ENCODE measurements at places on chromosomes 7 and 10.

DNA sequence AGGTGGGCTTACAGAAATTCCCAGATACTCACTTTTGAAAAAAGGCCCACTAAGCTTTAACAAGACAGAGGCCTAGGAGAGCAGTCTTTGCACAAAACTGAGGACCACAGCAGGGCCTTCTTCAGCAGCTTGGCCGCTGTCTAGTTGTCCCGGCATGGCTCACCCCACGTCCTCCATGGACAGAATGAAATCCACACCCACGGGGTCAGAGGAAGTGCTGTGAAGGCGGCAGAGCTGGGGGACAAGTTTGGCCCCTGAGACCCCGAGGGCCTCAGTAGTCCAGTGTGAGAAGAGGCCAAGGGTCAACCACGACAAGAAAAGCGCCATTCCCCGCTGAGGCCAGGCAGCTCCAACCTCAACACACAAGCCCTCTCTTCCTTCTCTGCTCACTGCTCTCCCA is 78.9 kb downstream of the ZRANB1 start:
- DNase-seq = no peak

GRCh38 chr7:26499315-26499897 is 207.7 kb downstream of the SNX10 start:
- DNase-seq = no peak

- peak; percentile 23 for DNase-seq
Measured at GRCh38 chr10:34994565-34995142, 95.5 kb downstream of the CUL2 start.

GRCh38 chr10:10941127-10941730 is 76.4 kb upstream of the CELF2 start:
- DNase-seq = no peak

- no peak for DNase-seq
Measured at GRCh38 chr7:77338883-77339629, 77.1 kb downstream of the GSAP start.

GRCh38 chr10:70715853-70716795 is 43.8 kb downstream of the ADAMTS14 start:
- no peak for DNase-seq

GRCh38 chr7:74306730-74307469 is 17.7 kb downstream of the CLIP2 start:
- no peak for DNase-seq

DNA sequence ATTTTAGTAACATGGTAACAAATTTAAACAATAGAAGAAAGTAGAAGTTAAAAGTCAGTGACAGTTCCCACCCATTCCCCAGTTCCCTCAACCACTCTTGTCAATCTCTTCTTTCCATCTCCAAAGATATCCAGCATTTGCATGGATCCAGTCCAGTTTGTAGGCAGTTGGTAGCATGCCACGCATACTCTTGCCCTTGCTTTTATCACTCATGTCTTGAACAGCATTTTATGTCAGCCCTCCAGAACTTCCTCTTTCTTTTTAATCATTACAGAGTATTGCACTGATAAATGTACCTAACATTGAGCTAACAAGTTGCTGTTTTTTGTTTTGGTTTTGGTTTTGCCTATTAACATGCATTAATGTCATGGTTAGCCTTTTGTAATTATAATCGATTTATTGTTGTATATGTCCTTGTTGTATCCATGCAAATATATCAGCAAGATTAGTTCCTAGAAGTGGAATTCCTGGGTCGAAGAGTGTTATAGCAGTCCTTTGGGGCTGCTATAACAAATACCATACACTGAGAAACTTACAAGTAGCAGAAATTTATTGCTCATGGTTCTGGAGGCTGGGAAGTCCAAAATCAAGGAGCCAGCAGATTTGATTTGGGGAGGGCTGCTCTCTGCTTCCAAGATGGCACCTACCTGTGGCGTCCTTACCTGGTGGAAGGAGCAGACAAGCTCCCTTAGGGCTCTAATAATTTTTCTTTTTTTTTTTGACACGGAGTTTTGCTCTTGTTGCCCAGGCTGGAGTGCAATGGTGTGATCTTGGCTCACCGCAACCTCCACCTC is 25.7 kb downstream of the CHST3 start:
- no peak for DNase-seq

- DNase-seq = no peak
Measured at GRCh38 chr7:50957431-50957830, 174.7 kb upstream of the GRB10 start.

- DNase-seq = no peak
Measured at GRCh38 chr7:128775744-128776474, at the start of gene OPN1SW. TSS of gene OPN1SW (minus strand) at chr7:128775794. CDS start at chr7:128775781, 13 bp downstream.

GRCh38 chr7:50725774-50726173 is 56.9 kb downstream of the GRB10 start:
- no peak for DNase-seq

DNA sequence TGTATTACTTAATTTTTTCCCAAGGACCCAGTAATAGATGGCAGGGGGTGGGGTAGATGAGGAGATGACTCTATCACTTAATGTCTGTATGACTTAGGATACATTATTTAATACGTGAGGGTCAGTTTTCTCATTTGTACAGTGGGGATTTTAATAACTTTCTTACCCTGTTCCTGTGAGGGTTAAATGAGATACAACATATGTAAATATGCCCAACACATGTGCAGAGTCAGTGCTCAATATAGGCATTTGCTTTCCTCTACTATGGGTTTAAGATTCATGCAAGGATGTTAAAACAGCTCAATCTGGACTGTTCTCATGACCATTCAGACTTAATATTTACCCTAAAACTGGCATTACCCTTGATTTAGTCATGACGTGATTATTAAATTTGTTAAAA is 31.2 kb downstream of the ST7 start:
- DNase-seq = no peak

- DNase-seq = no peak
Measured at GRCh38 chr10:90437452-90437851, 420.4 kb downstream of the HTR7 start.

GRCh38 chr10:59055045-59055444 is 121.4 kb upstream of the PHYHIPL start:
- DNase-seq = no peak

- DNase-seq = no peak
Measured at GRCh38 chr7:74012842-74013249, 15.1 kb upstream of the ELN start.

DNA sequence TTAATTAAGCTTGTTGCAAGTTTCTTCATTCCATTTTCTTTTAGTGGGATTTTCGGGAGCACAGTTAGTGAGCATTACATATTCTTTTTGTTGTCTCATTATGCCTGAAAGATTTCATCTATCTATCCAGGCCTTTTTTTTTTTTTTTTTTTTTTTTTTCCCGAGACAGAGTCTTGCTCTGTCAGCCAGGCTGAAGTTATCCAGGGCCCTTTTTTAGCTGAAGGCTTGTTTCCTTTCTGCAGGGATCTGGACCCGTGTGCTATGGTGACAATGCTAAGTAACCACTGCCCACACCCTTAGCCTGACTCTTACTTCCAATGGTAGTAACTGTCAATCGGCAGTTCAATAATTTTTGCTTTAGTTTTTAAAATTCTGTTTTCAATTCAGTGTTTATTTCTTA is 190.8 kb upstream of the MTPN start:
- no peak for DNase-seq

DNA sequence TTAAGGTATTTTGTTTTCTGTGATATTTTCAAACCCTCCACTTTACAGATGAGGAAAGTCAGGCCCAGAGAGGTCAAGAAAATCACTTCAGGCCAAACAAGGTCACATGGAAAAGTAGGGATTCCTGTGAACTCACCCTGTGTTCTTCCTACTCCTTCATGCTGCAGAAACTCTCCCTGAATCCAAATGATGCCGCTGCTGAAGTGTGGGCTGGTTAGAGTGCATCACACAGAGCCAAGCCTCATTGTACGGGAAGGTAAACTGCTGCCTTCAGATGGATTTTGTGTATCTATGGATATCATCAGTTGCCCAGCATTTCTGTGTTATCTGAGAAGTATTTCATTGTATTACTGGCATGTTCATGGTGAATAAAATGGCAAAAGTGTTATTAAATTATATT is 75.4 kb downstream of the NRG3 start:
- no peak for DNase-seq

- DNase-seq = no peak
Measured at GRCh38 chr10:75049316-75050148, 61.9 kb upstream of the SAMD8 start.

- no peak for DNase-seq
Measured at GRCh38 chr10:77531441-77532001, 106.1 kb downstream of the KCNMA1 start.

DNA sequence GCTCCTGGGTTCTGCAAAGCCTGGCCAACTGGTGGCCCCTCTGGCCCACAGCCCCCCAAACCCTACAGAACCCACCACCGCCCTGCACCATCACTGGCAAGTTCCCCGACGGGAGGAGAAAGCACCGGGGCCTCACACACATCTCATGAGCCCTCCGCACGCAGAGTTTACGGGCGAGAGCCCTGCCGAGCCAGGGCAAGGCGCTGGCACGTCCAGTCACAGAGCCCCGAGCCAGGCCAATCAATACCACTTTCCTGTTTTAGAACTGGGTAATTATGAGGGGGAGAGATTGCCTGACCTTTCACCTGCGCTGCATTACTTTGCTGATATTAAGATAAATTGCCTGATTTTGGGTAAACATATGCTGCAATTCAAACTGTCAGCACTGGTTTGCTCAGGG is 113.3 kb downstream of the EBF3 start:
- no peak for DNase-seq

GRCh38 chr10:47286591-47287315 is 13.2 kb upstream of the GDF10 start:
- no peak for DNase-seq

GRCh38 chr10:34590793-34591192 is 224.3 kb downstream of the PARD3 start:
- no peak for DNase-seq

GRCh38 chr7:155007947-155008346 is 5.0 kb upstream of the PAXIP1 start:
- DNase-seq = peak; percentile 14

DNA sequence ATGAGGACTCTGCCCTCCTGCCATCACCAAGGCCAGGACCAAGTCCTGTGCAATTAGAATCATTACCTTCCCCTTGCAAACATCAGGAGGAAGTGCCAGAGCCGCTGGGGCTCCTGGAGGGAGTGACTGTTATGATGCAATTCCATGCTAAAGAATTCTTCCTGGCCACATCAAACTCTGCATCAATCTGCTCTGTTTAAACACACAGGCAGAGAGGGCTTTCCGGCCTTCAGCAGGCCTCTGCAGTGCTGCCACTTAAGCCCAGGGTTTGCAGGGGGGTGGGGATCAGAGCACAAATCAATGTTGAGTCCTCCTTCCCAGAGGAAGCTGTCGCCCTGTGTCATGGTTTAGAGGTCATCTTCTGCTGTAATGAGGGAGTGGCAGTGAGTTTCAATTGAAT is 58.1 kb downstream of the CTBP2 start:
- DNase-seq = no peak

DNA sequence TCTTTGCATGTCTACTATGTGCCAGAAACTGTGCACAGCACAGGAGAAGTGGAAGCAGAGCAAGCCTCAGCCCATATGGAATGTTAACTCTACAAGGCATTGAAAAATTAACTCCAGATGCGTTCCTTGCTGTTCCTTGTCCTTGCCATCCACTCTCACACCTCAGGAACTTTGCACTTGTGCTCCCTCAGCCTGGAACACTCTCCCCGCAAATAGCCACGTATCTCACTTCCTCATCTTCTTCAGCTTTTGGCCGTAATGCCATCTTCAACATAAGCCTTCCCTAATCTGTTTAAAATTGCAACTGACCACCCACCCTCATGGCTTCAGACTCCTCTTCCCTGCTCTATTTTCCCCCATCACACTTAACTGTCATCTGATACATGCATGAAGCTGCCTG is 83.2 kb upstream of the CAPZA2 start:
- DNase-seq = no peak

- DNase-seq = peak; percentile 29
Measured at GRCh38 chr10:100996678-100997359, 2.8 kb upstream of the LZTS2 start.

DNA sequence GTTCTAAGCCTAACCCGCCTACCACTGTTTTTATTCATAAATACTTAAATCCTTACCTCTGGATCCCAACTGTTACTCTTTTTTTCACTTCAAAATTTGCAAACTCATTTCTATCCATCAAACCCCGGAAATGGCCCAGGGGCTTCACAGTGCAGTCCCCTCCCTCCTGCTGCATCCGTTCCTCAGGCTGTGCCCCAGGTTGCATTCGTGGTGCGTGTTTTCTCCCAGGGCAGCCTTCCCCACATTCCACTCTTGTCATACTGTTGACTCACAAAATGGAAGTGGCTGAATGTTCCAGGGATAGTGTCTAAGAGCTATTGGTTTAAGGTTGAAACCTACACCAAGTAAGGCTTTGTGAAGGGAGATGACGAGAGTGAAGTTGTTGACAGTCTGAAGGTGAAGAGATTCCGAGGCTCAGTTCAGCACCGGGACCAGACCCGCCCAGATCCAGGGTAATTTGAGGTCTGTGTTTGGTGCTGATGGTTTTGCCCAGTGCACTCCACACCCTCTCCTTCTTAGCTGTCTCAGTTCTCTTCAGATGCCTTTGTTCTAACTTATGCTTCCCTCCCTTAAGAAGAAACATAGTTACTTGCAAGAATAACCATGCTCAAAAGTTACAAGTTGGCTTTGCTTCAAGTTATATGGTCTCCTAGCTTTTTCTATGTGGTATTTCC is 7.7 kb downstream of the INSIG1 start:
- no peak for DNase-seq

- no peak for DNase-seq
Measured at GRCh38 chr7:5397736-5398135, 25.9 kb downstream of the TNRC18 start.

DNA sequence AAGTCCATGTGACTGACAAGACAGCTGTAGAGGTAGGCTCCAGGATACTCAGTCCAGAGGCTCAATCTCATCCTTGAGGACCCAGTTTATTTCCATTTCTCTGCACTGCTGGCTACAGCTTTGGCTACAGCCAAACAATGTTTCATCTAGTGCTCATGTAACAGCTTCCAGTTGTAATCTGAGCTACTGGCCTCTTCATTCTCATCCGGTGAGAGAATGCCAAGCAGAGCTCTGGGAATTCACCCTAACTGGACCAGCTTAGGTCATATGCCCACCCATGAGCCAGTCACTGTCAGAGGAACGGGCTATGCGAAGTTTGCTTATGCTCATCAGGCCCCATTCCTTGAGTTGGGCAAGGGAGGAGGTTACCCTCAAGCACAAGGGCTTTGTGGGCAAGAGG is 192.9 kb downstream of the EVX1 start:
- no peak for DNase-seq

DNA sequence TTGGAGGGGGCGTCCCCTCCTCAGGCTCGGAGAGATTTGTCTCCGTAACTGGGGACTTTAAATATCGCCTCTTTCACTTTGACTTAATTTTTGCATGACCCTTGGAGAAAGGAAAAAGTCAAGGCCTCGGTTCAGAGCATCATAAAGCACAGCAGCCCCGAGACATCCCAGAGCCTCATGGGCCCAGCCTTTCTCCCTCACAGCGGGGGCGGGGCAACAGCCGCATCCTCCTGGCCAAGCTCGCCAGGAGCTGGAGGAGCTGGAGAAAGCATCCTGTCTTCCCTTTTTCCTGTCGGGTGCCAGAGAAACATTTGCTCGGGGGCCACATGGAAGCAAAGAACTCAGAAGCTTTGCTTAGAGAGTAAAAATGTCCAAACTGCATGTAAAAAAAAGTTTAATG is 43.6 kb upstream of the DPYSL4 start:
- no peak for DNase-seq

GRCh38 chr7:1745018-1745532 is 75.0 kb downstream of the ELFN1 start:
- DNase-seq = no peak
